H9 (cell line): ENCODE measurements at places on chromosomes 6 and 20. TPM values are rescaled to one million over a fixed set of nuclear protein-coding genes. Genes with fewer than 3 reads are reported as not detected.

CPNE5 gene
- 0.29 and 0.52 TPM in 2 replicates for total RNA-seq

- no peaks in the 10 kb centered on the region for H3K27me3 ChIP-seq
- no peaks in the 10 kb centered on the region for H3K4me1 ChIP-seq
- H3K4me3 ChIP-seq: no peak overlapping the region
These were observed 5.4 kb downstream of the R3HDML start for GRCh38 chr20:44342248-44342647.

DNA sequence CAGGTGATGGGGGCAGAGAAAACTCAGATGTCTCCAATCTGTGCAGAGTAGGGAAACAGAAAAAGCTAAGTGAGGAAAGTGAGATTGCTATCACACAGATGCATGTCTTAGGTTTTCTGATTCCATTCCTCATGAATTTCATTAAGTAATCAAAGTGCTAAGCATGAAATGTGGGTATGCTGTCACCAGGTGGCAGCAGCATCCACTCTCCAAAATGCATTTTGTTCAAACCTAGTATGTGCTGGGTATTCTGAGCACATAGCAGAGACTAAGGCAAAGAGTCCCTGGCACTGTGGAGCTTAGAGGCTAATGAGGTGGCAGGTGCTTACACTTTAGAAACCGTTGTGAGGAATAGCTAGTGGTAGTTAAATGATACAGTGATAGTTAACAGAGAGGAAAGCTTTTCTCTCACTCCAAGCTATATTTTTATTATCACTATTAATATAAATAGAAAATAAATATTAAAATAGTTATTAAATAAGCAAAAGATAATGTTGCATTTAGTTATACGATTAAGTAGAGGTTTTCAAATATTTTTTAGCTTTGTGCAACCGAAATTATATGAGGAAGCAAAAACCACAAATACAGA is 179.5 kb downstream of the CDH26 start:
- no peaks in the 10 kb centered on the region for H3K36me3 ChIP-seq
- H3K27me3 ChIP-seq: no peaks in the 10 kb centered on the region
- DNase-seq: no peak
- no peaks in the 10 kb centered on the region for H3K4me1 ChIP-seq

OR12D3 gene
- not detected in 2 replicates for total RNA-seq

DNA sequence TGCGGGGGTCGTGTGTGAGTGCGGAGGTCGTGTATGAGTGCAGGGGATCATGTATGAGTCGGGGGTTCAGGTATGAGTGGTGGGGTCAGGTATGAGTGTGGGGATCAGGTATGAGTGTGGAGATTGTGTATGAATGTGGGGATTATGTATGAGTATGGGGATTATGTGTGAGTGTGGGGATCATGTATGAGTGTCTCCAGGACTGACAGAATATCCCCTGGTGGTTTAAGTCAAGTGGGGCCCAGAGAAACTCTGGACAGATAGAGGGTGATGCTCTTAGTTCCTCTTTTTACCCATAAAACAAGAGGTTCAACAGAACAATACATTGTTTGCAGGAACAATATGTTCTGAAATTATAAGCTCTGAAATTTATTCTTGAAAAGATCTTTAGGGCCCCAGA is 131.9 kb downstream of the UST start:
- no peaks in the 10 kb centered on the region for H3K36me3 ChIP-seq
- no peaks in the 10 kb centered on the region for H3K27me3 ChIP-seq
- peaks cover 3% of the 10 kb centered on the region; the same call in 1 of the 2 replicates for H3K4me1 ChIP-seq

TLDC2 gene
- total RNA-seq: 0.11 TPM in 1 of 2 replicates, not detected in the other

TXLNB gene
- total RNA-seq: 0.04 TPM in 1 of 2 replicates, not detected in the other
